Endothelial cell of umbilical vein (primary cell): ENCODE measurements at places on chromosomes 11 and 22. TPM values are rescaled to one million over a fixed set of nuclear protein-coding genes. Genes with fewer than 3 reads are reported as not detected.
A peak's percentile ranks its signal among the peaks of the same experiment; 100 is the strongest.

GRCh38 chr11:134124660-134125451, 56.0 kb downstream of the JAM3 start:
- DNase-seq = peak; percentile 67

- no peak for DNase-seq
Observed at GRCh38 chr11:82505379-82505778, 228.3 kb downstream of the FAM181B start.

- DNase-seq = no peak
Observed at GRCh38 chr11:10263929-10264328, 30.1 kb downstream of the SBF2 start.

DNA sequence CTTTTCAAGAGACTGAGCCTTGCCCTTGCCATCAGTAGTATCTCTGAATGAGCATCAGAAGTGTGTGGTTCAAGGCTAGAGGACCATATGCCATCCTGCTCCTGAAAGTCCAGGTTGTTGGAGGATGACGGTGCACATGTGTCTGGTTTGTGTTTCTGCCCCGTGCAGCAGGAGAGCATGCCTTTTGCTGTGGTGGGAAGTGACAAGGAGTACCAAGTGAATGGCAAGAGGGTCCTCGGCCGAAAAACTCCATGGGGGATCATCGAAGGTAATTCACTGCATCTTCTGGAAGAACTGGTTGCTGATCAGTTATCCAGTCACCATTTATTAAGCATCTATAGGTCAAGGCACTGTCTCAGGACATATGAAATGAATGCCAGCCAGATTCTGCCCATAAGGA, 6.1 kb upstream of the WBP2NL start:
- DNase-seq = no peak

GRCh38 chr22:43222262-43222661, 35.3 kb upstream of the TTLL12 start:
- DNase-seq = no peak

The OR5D18 gene
- not detected in 2 replicates for polyA plus RNA-seq
